NCI-H524 (cell line): ENCODE measurements at places on chromosomes 6 and 20.

- DNase-seq, result peak; percentile 6
Measured at GRCh38 chr6:111150577-111150976, 63.3 kb downstream of the SLC16A10 start.

- DNase-seq, result no peak
Measured at GRCh38 chr6:53752856-53753255, 41.9 kb upstream of the LRRC1 start.

DNA sequence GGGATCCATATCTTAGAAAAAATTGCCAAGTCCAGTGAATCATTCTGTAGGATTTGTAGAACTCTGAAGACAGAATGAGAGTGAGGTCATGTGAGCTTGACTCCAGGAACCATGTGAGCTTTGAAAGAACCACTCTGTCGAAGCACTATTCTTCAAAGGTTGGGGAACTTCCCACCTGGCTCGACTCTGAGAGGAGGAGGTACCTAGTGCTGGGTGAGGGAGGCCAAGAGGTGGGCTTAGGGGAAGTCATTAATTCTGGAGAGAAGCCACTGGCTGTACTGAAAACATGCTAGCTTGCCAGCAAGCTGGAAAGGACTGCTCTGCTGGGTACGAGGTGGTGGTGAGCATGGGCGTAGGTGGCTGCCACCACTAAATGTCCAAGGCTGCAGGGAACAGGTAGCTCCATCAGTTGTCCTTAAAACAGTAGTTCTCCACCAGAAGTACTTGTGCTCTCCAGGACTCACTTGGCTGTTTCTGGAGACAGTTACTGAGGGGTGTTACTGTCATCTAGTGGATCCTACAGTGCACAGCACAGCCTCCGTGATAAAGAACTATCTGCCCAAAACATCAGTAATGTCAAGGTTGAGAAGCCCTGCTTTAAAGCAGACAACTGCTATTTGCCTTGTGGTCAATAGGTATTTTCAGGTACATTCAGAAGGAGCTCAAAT is 34.7 kb upstream of the SYNJ2 start:
- peak; percentile 25 for DNase-seq

- no peak for DNase-seq
Measured at GRCh38 chr6:126548300-126548699, 208.4 kb downstream of the CENPW start.

DNA sequence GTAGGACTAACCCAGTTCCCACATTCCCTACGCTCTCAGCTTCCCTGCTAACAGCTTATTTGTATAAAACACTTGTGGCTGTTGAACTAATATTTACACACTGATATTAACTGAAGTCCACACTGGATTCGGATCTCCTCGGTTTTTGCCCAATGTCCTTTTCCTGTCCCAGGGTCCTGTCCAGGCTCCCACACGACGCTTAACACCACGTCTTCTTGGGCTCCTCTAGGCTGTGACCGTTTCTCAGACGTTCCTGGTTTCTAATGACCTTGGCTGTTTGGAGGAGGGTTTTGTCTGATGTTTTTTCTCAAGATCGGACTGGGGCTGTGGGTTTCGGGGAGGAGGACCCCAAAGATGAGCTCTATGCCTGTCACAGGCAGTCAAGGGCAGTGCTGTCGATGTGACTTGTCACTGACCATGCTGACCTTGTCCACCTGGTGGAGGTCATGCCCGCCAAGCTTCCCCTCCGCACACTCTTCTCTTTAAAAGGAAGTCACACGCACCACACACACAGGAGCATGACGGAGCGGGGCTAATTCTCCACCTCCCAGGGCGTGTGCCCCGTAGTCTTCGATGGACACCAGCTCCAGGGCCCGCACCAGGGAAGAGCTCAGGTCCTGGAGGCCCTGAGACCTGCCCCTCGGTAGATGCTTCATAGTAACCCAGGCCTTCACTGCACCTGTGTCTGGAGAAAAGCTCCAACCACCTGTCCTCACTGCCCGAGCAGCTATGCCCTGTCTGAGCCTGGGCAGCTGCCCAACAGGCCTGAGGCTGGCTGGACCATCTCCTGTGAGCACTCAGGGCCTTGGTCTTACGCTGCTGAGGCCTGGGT is 72.0 kb downstream of the TTLL2 start:
- no peak for DNase-seq

- no peak for DNase-seq
Measured at GRCh38 chr20:44068316-44069201, 118.4 kb downstream of the JPH2 start.

DNA sequence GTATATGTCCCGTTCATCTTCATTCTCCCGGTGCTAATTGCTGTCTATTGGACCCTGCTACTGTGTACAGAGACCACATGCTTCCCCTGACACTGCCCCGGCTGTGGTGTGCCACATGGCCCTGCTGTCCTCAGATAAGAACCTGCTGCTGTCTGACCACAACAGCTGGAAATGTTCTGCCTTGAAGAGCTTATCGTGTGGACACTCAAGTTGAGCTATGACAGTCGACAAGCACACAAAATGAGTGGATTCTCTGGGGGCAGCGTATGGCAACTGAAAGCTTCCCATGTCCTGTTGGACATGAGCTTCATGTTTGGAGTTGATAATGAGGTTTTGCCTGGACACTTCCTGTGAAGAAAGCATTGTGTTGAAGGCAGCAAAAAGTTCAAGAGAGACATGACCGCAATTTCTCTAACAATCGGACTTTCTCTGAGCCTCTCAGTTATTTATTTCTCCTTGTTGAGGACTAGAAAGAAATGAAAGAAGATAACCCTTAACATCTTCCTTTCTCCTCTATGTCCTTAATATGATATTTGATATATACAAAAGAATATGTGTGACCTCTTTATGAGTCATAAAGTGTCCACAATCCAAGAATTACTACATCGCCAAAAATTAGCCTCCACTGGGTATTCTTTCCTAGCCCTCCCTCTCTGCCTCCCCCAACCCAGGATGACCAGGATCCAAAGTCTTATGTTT is 187.1 kb upstream of the TCF21 start:
- peak; percentile 3 for DNase-seq

DNA sequence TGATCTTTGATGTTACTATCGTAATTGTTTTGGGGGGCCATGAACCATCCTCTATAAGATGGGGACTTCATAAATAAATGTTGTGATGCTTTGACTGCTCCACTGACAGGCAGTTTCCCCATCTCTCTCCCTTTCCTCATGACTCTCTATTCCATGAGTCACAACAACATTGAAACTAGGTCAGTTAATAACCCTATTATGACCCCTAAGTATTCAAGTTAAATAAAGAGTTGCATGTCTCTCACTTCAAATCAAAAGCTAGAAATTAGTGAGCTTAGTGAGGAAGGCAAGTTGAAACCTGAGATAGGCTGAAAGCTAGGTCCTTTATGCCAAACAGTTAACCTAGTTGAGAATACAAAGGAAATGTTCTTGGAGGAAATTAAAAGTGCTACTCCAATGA is 491.0 kb downstream of the HAO1 start:
- DNase-seq, result no peak

DNA sequence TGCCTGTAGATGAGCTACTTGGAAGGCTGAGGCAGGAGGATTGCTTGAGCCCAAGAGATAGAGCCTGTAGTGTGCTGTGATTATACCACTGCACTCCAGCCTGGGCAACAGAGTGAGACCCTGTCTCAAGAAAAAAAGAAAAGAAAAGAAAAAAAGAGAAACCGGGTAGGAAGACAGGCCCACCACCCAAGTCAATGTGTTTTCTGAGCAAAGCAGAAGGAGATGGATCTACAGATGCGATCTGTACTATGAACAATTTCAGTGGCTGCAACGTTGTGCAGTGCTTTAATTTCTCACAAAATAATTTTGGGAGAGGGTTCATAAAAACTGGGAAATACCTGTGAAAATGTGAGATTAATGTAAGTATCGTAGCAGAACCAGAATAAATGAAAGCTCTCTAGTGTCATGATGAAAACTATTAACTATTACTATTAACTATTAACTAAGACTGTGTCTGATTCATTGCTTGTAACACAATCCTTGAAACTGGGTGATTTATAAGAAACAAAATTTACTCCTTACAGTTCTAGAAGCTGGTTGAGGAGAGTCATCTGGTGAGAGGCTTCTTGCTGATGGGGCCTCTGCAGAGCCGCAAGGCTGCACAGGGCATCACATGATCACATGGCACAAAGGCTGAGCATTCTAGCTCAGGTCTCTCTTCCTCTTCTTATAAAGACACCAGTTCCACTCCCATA is 233.1 kb upstream of the ZNF217 start:
- no peak for DNase-seq

GRCh38 chr20:64021124-64021975 is 14.6 kb upstream of the C20orf204 start:
- DNase-seq, result no peak

DNA sequence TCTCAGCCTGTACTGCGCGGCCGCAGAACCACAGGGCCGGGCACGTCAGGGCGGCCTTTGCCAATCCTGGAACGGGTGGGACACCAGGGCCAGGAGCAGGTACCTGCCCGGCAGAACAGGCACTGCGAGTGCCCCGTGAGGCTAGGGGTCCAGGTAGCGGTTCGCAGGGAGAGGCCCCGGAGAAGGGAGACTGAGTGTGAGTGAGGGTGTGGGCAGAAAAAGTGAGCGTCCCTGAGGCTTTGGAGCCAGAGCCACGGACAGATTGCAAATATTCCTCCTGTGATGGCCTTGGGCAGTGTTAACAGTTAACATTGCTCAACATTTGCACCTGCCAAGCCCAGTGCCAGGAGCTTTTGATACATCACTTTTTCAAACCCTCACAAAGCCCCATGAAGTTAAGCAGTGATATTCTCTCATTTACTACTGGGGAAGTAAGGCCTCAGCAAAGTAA is 491 bp downstream of the GNMT start:
- no peak for DNase-seq

DNA sequence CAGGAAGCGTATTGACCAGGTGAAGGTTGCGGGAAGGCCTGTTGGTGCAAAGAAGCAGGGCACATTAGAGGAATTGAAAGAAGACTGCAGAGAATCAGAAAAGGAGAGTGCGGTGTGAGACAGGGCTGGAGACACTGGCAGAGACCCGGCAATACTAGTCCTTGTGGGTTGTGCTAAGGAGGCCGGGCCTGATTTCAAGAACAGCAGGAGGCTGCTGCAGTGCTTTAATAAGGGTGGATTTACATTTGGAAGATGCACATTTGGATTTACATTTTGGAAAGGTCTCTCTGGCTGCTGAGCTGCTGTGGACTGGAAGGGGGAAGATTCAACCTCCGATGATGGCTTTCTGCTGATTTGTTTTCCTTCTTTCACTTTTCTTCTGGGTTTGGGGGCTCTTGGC is 167.8 kb downstream of the SLC24A3 start:
- no peak for DNase-seq

DNA sequence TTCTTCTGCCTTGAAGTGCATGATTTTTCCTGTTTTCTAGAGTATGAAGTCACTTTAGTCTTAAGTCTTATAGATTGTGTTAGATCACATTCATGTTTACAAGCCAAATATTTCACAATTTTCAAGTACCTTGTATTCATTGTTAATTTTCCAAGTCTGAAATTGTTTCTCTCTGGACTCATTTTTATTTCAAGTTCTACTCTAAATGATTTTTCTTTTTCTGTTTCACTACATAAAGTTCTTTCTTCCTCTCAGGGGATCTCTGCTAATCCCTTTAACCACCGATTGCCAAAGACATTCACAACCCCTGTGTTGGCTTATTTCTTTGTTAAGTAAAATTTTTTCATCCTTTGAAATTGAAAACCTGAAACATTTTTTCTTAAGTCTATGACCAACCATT is 805.7 kb downstream of the KIF16B start:
- no peak for DNase-seq

DNA sequence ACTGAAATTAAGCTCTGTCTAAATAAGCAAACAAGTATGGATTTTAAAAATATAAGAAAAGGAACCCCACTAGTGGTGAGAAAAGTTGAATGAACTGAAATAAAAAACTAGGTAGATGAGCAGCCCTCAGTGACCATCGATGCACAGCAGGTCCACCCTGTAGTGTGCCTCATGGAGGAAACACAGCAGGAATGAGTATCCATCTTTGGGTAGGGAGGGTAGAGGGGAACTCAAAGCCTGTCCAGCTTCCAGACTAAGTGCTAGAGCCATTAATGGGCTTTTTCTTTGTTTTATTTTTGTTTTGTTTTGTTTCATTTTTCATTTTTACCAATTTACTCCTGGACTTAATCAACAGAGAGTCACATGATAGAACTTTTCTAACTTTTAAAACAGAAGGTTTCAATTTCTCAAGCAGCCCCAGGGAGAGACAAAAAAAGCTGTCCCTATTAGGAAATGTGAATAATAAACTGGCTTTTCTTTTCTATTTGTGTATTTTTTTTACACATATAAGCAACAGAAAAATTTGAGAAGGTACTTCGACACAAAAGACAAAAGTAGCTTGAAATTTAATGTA is 700.6 kb downstream of the HACE1 start:
- no peak for DNase-seq

DNA sequence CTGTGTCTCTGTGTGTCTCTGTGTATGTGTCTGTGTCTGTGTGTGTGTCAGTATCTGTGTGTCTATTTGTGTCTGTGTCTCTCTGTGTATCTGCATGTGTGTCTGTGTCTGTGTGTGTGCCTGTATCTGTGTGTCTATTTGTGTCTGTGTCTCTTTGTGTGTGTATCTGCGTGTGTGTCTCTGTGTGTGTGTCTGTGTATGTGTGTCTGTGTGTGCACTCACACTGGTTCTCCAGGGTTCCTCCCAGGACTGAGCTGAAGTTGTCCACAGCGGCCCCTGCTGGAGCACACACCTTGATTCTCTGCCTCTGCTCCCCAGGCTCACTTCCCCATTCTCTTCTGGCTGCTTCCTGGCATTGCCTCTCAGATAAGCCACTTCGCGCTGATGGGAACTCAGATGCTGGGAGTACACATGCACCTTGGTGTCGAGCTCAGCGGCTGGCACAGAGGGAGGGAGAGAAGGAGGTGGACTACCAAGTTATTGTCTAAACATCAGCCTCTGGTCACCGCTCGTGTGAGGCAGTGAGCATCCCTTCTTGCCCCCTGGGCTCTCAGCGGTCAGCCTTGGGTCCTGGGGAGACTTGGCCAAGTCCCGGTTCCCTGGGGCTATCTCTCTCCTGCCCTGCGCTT is 104.9 kb upstream of the NXT1 start:
- DNase-seq, result no peak

DNA sequence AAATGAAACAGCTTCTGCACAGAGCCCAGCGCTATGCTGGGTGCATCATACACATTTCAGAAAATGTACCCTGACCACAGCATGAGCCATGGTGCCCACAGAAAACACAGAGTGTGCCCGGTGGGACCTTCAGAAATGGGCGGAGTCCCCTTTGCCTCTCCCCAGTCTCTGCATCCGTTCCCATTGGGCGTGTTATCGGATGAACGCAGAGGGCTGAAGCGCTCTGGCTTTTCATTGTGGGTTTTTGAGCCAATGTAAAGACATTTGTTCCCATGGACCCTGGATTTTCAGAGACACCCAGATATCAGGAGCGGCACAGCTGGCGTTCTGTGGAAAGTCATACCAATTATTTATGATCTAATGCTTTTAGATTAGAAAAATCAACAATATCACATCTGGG is 99.8 kb downstream of the DACT2 start:
- DNase-seq, result no peak

- no peak for DNase-seq
Measured at GRCh38 chr6:134532694-134533624, 215.0 kb upstream of the SGK1 start.

GRCh38 chr6:119160911-119161310 is 82.4 kb upstream of the FAM184A start:
- no peak for DNase-seq
